ENCODE measurements at places on chromosomes 4 and X.

DNA sequence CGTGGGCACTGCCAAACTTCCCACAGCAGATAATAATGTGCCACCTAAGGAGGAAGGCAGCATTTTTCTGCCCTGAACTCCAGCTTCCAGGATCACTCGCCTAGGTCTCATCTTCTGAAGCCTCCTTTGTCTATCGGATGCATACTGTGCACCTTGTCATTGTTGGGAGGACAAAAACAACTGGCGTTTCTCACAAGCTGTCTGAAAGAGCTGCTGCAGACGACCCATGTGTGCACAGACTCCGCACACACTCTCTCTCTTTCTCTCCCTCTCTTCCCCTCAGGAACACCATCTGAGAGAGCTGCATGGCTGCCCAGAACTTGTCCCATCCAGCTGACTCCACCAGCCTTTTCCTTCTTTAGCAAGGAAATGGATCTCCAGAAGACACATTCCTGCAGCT is 83.0 kb downstream of the MAML3 start:
- no peak for DNase-seq

DNA sequence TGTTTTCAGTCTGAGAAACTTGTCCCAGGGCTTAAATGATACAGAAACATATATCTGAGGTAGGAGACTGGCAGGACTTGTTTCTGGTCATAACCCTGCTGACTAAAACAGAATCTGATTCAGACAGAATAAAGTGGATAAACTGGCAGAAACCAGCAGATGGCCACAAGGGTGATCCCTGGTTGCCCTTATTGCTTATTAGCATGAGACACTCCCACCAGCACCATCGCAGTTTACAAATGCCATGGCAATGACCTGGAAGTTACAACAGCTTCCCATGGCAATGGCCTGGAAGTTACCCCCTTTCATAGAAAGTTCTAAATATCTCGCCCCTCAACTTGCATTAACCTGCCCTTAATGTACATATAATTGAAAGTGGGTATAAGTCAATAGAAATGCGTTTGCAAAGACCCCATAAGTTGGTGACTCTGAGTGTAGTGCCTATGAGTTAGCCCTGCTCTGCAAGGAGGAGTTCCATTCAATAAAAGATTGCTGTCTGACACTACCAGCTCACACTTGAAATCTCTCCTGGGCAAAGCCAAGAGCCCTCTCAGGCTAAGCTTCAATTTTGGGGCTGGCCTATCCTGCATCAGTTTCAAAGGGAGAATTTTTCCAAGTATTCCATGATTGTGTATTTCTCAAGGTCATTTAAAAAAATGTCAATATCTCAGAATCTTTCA is 52.9 kb upstream of the PAGE5 start:
- no peak for DNase-seq

- no peak for DNase-seq
These were observed 28.2 kb downstream of the CENPU start for GRCh38 chr4:184705692-184706091.

DNA sequence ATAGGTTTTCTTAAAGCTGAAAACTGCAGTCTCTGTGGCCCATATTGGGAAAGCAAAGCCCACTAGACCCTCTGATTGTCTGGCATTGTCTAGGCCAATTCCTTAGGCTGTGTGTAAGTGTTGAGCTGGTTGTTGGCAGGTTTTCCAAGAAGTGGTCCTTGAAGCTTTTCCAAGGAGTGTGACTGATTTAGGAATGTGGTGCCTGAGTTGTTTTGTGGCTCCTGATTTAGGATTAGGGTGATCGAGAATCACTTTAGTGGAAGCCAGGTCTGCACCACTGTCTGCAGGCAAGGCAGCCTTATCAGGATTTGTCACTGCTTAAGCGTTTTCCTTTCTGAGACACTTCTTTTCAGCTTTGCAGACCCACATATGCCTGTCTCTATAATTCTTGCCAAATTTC is 339.0 kb upstream of the DDX53 start:
- no peak for DNase-seq

- DNase-seq, result no peak
These were observed 46.3 kb upstream of the CLCN4 start for GRCh38 chrX:10110316-10110935.

DNA sequence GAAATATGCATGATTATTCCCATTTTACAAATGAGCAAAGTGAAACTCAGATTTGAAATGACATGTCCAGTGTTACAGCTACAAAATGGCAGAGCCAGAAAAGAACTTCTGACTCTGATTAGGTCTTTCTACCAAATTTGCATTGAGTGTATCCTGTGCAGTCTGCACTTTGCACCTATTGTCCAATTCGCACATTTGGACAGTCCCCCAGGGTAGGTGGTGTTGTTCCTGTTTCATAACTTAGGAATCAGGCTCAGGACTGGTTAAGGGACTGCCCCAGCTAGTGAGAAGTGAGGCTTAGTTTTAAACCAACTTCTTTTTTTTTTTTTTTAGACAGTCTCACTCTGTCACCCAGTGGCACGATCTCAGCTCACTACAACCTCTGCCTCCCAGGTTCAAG is 137.9 kb upstream of the NALF2 start:
- no peak for DNase-seq

GRCh38 chr4:107258359-107258758 is 222.2 kb upstream of the DKK2 start:
- DNase-seq, result no peak

DNA sequence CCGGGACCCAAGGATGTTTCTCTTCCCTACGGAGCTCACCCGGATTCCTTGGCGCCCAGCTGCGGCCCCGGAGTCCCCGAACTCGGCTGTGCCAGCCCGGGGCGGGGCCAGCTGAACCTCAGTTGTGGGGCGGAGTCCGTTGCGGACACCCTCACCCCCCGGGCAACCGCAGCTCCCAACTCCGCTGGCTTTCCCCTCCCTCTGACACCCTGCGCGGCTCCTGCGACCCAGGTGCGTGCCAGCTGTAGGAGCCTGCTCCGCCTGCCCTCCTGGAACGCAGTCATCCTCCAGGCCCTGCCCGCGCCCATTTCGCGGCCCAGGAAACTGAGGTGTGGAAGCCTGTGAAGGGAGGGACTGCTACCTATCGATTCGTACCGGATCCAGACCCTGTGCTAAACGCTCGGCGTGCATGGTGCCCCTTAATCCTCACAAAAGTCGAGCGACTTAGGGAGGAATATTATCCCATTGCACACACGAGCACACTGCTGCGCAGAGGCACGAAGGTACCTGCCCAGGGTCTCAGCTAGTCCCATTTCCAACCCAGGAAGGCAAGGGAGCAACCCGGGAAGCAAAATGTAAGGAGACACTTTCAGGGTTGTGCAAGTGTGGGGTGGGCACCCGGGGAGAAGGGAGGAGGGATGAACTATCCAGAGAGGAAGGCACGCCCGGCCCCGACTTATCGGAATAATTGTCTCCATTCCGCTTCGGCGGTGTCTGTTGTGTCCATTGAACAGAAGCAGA is 12.3 kb downstream of the MSX1 start:
- no peak for DNase-seq

GRCh38 chrX:42837747-42838146 is 59.8 kb upstream of the PPP1R2C start:
- DNase-seq, result no peak

GRCh38 chr4:60129740-60130139 is 1070.4 kb upstream of the ADGRL3 start:
- DNase-seq, result no peak

- DNase-seq, result no peak
These were observed 87.8 kb upstream of the BMPR1B start for GRCh38 chr4:94669672-94670664.

- peak; percentile 72 for DNase-seq
These were observed 1.8 kb downstream of the MAML3 start for GRCh38 chr4:140152013-140152703.

DNA sequence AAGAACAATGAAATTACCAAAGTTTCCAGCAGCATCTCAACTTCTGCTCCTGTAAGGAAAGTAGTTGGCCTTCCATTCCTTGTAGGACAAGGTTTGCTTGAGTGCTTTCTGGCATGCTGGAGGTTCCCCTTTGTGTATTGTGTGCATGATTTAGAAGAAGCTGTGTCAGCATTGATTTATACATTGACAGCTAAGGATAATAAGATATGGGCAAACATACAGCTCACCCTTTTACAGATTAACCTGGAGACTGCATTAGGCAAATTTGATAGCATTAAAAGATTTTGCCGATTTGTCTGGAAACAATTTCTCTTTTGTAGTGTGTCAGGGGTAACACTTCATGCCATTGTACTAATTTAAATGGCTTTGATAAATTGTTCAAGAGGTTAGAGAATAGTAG is 221.8 kb upstream of the PACRGL start:
- no peak for DNase-seq

- DNase-seq, result no peak
These were observed 192.2 kb downstream of the KCTD8 start for GRCh38 chr4:44256414-44256813.

DNA sequence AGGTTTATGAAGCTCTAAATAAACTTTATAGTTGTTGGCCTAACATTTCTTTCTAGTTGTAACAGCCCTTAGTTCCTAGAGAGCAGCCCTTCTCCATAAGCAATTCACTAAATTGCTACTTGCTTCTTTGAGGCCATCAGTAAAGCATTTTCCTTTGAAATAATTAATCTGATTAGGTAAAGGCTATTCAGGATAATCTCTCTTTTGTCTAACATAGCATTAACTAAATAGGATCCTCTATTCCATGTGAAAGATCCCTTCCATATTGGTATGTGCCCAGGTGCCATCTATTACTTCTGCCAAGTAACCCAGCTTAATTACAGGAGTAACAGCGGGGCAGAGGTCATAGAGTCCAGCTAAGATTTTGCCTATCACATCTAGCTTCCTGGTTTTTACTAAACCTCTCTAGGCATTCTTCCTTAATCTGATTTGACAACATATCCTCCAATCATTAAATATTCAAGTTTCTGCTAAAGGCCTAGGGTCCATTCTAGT is 1408.0 kb downstream of the PCDH18 start:
- no peak for DNase-seq

- DNase-seq, result no peak
These were observed 8.3 kb downstream of the PKD2 start for GRCh38 chr4:88015659-88016295.

- no peak for DNase-seq
These were observed 17.7 kb upstream of the PAQR3 start for GRCh38 chr4:78956975-78957374.

DNA sequence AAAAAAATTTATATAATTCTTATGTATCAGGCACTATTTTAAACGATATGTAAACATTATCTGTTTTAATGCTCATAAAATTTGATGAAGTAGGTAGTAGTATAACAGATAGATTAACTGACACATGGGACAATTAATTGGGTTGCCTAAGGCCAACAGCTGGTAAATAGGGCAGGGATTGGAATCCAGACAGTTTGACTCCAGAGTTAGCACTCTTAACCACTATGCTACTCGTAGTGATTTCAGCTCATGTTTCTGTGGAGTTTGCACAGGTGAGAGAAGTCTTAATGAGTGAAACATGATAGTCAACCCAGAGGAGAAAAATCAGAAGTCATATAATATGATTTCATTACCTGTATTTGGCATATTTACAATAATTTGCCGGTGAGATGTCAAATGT is 126.0 kb upstream of the WDFY3 start:
- no peak for DNase-seq

DNA sequence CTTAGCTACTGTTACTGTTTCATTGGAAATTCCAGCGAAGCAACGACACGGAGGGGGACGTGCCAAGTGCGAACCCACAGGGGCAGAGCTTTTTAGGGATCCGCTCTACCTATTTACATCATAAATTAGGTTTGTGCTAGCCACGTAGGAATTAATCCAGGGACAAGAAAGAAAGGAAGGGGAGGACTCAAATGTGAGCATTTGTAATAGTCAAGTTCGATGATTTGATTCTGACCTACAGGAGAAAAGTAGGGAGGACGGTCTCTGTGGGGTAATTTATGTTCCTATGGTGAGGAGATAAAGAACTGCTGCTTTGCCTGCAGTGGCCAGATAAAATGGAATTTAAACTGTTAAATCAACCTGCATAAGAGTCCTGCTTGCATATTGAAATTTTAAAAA is 1.7 kb downstream of the INTS6L start:
- DNase-seq, result no peak

DNA sequence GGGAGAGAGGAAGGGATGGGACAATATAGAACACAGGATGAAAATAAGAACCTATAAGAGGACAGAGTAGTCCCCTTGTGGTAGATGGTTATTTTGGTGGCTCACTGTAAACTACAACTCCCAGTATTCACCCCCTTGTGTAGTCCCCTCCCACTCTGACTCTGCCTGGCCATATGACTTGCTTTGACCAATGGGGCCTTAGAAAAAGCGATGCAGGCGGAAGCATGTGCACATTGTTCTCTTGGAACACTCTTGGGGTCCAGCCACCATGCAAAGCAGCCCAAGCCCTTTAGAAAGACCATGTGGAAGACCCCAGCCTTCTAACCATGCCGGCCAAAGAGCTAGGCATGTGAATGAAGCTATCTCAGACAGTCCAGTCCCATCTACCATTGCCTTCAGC is 415.0 kb downstream of the BCOR start:
- no peak for DNase-seq

- DNase-seq, result no peak
These were observed 3.8 kb downstream of the GALNTL6 start for GRCh38 chr4:171817026-171817425.

Data from stimulated activated CD4-positive, alpha-beta T cell treated with anti-CD3 and anti-CD28 coated beads, Interleukin-4, amount 100 ng/mL, for 1 hour (primary cell).